ENCODE measurements at places on chromosomes 1 and 21.

GRCh38 chr1:201906336-201906735, 17.6 kb downstream of the SHISA4 start:
- DNase-seq, result no peak

DNA sequence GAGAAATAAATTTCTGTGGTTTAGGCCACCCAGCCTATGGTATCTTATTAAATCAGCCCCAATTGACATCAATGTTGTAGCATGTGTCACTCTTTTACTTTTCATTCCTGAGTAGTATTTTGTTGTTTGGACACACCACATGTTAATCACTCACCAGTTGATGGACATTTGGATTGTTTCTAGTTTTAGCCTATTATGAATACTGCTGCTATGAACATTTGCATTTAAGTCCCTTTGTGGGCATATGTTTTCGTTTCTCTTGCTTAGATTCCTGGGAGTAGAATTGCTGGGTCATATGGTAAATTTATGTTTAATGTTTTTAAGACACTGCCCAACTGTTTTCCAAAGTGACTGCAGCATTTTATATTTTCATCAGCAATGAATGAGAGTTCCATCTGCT, 50.2 kb upstream of the NUF2 start:
- DNase-seq, result no peak

GRCh38 chr1:219126377-219126776, 47.3 kb upstream of the LYPLAL1 start:
- DNase-seq, result no peak

- no peak for DNase-seq
Observed at GRCh38 chr1:203177470-203178039, 1.9 kb upstream of the MYBPH start.

GRCh38 chr1:116531917-116532316, 38.9 kb downstream of the CD58 start:
- DNase-seq, result no peak

GRCh38 chr1:179955287-179955680, 674 bp downstream of the CEP350 start:
- no peak for DNase-seq

DNA sequence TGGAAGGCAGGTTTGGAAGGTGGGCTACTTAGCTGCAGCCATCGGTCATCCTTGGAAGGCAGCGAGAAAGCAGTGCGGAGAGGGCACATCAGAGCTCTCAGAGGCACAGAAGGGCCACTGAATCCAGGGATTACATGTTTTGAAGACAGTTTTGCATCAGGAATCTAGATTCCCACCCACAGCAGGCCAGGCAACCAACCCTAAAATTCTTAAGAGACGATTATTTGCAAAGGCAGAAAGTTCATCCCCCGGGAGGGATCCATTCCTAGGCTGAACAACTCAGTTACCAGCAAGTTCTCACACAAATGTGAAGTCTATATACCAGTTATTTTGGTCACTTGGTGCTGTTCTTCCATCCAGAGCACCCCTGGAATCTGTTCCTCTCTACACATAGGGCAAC, 457.3 kb upstream of the VAMP3 start:
- no peak for DNase-seq

- DNase-seq, result no peak
Observed at GRCh38 chr1:231871878-231872277, 245.3 kb downstream of the DISC1 start.

GRCh38 chr1:37553598-37553926, 531 bp downstream of the SNIP1 start:
- DNase-seq, result no peak

DNA sequence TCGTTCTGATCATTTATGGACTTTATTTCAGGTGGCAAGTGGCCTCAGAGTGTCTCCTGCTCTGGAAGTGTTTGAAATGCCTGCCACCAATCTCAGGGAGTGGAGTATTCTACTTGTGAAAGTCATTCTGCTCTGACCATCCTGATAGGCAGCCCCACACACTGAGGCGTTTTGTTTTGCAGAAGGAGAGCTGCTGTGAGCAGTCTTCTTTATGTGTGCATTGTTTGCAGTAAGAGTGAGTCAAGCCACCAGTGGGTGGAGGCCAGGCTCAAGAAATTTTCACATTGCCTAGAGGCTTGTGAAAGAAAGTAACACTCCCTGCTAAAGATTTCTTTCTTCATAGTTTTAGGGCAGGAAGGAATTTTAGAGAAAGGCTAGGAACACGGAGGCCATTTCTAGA, 204.4 kb downstream of the SLC35F3 start:
- DNase-seq, result no peak

DNA sequence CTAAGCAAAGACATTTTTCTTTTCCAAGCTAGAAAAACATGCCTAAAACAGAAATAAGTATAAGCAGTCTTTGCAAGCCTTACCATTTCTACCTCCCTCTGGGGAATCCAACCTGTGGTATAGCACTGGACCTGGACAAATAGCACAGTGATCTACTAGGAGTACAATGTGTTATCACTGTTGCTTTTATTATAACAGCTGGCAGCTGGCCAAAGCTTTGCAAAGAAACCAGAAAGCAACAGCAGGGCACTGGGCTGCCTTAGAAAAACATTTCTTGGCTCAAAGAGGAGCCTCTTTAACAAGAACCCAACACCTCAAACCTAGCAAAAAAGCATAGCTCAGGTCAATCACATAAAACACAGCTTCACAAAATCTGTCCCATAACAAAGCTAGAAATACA, 294.5 kb upstream of the GREM2 start:
- DNase-seq, result no peak

DNA sequence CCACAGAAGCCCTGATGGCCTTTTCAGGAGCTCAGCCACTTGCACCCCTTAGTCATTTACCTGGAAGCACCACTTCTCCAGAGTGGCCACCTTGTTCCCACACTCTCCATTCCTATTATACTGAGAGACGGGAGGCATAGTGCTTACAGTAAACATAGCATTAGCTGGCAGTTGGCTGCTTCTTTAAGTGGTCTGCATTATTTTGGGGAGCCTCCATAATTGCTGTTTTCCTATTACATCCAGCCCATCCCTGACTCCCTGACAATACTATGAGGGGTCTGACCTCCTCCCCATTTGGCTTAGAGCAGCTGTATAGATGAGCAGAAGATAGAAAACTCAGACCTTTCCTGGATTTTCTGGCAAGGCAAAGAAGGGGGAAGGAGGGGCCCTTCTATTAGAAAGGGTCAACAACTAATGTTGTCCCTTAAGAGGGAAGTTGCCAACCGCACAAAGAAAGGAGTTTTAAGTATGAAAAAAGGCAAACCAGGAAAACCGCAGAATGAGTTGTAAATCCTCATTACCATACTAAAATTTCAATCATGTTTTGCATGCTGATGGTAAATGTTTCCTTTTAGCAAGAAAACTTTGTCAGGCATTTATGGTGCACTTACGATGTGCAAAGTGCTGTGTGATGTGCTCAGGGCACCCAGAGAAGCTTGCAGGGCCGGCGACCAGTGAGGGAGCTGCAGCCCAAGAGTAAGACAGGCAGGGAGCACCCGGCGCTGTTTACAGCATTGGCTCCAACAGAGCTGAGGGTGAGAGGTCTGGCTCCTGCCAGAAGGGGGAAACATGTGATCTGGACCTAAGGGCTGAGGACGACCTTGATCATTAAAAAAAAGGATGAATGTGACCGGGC, 167.3 kb downstream of the ZZZ3 start:
- no peak for DNase-seq

- no peak for DNase-seq
Observed at GRCh38 chr21:20997636-20998455, at the start of gene NCAM2. Gene NCAM2, plus strand, starts transcription at chr21:20998409.

DNA sequence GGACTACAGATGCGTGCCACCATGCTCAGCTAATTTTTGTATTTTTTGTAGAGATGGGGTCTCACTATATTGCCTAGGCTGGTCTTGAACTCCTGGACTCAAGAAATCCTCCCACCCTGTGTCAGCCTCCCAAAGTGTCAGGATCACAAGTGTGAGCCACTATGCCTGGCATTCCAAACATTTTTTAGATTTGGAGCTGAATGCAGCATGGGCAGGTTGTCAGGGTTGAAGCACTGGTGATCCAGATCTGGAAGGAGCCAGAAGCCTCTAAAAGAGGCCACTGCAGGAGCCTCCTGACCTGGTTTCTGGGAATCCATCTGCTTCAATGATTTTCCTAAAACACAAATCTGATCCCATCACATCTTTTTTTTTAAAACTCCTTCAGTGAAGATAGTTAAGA, 1.8 kb upstream of the CTPS1 start:
- no peak for DNase-seq

- no peak for DNase-seq
Observed at GRCh38 chr1:24070821-24071393, 41.0 kb downstream of the MYOM3 start.

DNA sequence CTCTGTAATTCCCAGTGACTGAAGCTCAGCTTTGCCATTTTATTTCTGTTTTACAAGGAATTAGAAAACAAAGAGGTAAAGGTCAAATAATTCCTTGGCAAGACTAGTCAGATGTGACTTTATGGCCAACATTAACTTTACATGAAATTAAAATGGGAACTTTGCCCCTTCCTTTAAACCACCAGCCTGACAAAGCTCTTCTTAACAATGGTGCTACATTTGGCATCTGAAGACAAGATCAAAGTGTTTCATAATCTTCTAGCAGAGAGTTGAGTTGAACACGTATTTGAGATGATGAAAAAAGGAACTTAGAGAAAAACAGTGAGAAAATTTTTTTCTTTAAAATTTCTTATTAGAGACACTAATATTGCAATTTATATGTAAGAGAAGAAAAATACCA, 193.8 kb downstream of the AK5 start:
- DNase-seq, result no peak

DNA sequence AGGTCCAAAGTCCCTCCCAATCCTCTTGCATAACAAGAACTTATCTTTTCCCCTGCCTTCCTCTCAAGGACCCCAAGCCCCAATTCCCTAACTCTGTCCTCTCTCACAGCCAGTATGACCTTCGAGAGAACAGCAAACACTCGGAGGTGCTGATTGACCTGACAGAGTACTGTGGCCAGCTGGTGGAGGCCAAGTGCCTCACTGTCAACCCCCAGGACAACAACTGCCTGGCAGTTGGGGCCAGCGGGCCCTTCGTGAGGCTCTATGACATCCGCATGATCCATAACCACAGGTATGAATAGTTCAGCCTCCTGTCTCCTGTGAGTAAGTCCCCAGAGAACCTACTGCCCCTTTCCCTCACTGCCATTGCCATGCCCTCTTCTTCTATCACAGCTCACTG, 29.9 kb upstream of the TMEM222 start:
- DNase-seq, result no peak

- DNase-seq, result no peak
Observed at GRCh38 chr1:39110325-39110851, 84.2 kb downstream of the NDUFS5 start.

DNA sequence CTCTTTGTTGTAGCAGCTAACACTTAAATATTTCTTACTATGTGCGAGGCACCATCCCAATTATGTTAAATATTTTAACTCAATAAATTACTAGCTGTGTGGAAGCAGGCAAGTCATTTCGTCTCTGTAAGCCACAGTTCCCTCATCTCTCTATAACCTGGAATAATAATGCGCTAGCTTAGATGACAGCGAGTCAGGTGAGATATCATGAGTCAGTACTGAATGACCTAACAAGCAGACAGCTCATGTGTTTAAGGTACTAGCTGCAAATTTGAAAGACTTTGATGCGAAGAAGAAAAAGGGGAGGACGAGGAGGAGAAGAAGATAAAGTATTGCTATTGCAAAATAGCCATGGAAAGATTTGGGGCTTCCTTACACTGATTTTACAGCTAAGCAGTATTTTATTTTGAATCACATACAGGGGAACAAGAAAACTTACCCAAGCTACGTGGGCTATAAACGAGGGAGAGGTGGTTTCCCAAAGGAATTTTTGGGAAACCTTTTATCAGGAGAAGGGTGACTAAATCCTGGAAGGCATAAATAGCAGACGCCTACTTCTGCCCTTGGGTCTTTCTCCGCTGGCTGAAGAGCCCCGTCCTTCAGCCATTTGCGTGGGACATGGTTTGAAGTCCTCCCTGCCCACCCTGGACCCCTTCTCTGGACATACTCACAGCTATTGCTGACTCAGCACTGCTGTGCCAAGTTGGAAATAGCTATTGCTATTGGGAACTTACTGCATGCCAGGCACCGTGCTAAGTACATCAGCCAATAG, 8.9 kb downstream of the CITED4 start:
- no peak for DNase-seq

GRCh38 chr1:167191958-167192357, 28.7 kb upstream of the POU2F1 start:
- no peak for DNase-seq

GRCh38 chr21:19120591-19120990, 717.0 kb upstream of the TMPRSS15 start:
- no peak for DNase-seq

DNA sequence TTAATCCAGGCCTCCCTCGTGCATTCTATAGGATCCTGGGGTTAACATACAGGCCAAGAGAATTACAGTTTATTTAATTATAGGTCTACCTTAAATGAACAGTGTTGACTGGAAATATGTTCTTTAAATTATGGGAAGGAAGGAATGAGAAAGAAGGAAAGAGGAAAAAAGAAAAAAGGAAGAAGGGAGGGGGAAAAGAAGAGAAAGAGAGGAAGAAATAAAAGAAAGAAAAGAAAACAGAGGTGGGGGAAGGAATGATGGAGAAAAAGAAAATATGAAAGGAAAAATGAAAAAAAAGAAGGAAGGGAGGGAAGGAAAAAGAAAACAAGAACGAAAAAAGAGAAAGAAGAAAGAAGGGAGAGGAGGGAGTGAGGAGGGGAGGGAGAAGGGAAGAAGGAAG, 38.5 kb downstream of the WNT9A start:
- DNase-seq, result no peak

DNA sequence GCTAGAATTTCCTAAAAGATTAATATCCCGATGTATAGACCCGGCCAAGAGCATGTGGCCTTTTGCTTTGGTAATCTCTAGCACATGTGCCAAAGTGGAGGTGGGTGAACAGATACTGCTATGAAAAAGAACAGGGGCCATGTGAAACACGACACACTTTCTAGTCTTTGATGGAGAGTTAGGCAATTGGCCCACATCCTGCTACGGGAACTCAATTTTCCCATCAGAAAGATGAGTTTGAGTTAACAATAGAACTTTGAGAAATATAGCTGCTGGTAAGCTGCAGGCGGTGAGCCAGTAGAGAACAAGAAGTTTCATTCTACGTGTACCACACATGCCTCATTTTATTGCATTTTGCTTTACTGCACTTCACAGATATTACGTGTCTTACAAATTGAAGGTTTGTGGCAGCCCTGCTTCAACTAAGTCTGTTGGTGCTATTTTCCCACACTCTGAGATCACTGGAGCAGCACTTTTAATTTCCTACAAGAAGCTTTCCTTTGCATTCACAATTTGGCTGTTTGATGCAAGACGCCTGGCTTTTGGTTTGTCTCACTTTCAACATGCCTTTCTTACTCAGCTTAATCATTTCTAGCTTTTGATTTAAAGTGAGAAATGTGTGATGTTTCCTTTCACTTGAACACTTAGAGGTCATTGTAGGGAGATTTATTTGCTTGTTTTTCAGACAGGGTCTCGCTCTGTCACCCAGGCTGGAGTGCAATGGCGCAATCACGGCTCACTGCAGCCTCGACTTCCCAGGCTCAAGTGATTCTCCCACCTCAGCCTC, 46.3 kb downstream of the HTR6 start:
- DNase-seq, result no peak
